ENCODE measurements at places on chromosomes 2 and 18.

- DNase-seq, result no peak
These were observed 375.4 kb upstream of the ACVR2A start for GRCh38 chr2:147469471-147469870.

DNA sequence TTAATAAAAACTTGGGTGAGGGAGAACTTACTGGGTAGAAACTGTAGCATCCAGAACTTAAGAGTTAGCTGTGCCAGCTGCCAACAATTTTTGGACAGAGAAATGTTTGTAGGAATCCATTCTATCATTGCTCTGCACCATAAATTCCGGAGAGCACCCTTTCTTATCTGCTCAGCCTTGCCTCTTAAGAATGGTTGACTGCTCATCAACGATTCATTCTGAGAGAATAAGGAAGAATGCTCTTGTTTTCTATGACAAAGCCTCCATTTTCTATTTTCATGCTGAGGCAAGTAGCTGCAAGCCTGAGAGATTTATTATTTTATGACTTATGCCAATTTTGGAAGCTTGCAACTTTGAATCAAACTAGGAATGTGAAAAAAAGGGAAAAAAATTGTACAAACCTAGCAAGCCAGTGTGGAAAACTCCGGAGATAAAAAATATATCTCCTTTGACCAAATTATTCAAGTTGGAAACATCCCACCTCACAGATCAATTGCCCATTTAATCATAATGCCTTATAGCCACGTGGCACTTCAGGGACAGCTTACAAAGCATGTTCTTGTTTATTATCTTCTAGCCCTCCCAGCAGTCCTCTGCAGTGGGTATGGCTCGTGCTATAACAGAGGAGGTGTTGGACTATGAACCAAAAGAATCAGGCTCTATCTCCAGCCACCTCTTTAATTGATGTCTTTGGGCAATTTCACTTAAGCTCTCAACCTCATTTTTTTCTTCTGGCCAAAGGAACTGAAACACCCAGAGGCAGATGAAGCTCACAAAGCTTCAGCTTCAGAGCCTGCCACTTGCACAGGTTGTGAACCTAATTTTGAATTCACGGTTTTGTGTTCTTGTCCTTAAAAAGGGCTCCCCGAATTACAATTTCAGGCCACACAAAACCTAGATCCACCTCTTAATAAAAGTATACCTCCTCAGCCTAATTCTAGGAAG, 40.9 kb upstream of the ATL2 start:
- DNase-seq, result no peak

GRCh38 chr2:226799211-226799975, at the start of gene IRS1:
Gene IRS1, minus strand, starts transcription at chr2:226799820. Its CDS starts 1,082 bp downstream, at chr2:226798738.
- no peak for DNase-seq

DNA sequence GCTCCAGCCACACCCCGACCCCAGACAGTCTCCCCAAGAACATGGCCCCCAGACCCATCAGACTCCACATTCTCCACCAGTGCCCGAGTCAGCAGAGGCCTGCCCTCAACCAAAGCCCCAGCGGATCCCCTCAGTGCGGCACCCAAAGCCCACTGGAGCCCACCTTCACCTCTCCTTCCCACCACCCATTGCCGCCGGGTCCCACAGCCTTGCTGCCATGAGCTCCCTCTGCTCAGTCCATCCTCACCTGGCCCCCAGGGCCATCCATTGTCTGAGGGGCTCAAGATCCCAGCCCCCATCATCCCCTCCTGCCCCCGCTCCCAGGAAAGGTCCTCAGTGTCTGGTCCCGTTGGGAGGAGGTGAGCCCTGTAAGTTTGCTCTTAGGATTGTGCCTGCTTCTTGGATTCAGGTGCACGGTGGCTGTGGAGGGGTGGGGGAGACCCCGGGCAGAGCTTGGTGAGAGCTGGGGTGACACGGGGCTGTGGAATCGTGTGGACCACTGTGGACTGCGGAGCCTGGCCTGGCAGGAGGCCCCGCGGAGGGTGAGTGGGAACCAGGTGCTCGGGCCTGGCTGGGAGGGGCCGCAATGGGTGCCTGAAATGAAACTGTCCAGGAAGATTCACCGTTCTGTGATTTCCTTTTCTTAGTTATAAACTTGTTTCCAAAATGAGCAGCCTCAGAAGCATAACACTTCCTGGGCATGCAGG, 32.7 kb upstream of the GPC1 start:
- no peak for DNase-seq

- peak; percentile 70 for DNase-seq
These were observed 1.1 kb downstream of the BIN1 start for GRCh38 chr2:127105656-127106456.

DNA sequence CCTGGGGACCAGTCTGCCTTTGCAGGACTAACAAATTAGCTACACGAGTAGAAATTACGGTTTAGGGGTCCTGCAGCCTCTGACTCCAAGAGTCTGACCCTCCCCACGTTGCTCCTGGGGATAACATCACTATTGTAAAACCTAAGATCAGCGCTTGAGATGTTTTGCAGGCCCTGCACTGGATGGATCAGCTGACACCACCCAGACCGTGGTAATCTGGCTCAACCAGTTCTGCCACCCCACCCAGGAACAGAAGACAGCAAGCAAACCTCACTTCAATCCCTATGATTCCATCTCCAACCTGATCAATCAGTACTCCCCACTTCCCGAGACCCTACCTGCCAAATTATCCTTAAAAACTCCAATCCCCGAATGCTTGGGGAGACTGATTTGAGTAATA, 31.7 kb downstream of the NGEF start:
- no peak for DNase-seq

DNA sequence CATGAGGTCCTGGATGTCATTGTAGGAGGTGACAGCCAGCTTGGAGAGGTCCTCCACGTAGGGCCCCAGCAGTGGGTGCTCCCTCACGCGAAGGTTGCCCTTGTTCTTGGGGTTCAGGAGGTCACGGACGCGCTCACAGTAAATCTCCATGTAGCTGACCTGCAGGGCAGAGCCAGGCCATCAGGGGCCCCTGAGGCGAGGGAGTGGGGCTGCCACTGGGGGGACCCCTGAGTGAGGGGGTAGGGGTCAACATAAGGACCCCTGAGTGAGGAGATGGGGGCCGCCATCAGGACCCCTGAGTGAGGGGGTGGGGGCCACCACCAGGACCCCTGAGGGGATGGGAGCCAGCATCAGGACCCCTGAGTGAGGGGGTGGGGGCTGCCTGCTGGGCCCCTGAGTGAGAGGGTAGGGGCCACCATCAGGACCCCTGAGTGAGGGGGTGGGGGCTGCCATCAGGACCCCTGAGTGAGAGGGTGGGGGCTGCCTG, 33.6 kb downstream of the KIF1A start:
- no peak for DNase-seq

DNA sequence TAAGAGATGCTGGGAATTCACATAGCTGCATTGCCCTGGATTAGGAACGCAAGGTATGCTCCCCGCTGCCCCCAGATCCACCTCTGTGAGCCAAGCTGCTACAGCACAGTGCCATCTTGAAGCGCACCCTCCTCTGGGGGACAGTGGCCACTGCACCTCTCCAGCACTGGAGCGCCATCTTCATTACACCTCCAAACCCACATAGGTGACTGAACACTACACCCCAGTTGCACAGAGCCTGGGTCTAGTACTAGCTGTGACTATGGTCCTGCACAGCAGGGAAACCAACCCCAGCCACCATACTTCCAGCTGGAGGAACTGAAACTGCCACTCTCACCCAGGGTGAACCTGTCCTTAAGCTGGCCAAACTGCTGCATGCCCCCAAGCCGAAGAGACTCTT, 84.6 kb downstream of the TMEM237 start:
- no peak for DNase-seq

DNA sequence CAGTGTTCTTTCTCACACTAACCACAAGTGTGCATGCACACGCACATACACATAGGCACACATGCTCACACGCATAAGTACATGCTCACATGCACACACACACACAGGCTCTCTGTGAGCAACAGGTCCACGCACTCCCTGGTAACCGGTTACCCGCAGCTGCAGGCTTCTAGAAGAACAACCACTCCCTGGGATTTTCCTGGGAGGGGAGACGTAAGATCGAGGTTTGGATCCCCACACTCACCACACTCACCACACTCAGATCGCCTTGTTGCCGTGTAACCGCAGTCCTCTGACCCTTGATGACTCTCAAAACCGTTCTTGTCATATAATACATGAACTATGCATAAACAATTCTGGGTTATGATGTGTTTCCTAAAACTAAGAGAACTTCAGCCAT, 42.2 kb downstream of the TTC32 start:
- DNase-seq, result no peak

DNA sequence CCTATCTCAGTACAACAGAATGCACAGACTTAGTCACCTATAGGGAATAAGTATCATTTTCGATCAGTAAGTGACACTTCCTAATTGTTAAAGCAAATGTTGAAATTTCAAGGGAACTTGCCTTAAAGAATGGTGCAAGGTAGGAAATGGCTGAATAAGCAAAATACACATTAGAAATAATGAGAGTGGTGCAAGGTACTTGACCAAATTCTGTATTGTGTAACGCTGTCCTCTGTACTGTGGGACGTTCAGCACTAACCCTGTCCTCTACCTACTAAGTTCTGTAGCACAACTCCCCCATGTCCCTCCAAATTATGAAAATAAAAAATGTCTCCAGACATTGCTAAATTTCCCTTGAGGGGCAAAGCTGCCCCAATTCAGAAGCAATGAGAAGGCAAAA, 19.4 kb downstream of the MMADHC start:
- DNase-seq, result no peak

- no peak for DNase-seq
These were observed 48.9 kb downstream of the ADCY3 start for GRCh38 chr2:24870891-24871705.

GRCh38 chr2:230244211-230244610, 18.7 kb downstream of the SP140 start:
- DNase-seq, result no peak

DNA sequence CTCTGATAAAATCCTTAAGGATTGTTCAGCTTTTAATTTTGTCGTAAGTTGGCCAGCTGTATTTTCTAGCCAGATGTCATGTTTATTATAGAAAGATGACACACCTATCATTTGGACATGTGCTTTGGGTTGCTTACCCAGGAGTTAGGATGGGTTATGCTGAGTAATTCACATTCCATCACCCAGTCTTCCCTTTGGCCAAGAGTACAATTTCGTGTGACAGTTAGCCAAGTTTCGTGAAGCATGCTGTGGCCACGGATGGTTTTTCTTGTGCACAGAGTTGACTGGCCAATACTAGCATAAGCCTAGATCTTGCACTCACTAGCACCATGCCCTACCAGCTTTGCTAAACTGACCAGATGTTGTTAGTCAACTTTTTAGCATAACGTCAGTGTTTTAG, 5.8 kb downstream of the MAPRE3 start:
- DNase-seq, result no peak

DNA sequence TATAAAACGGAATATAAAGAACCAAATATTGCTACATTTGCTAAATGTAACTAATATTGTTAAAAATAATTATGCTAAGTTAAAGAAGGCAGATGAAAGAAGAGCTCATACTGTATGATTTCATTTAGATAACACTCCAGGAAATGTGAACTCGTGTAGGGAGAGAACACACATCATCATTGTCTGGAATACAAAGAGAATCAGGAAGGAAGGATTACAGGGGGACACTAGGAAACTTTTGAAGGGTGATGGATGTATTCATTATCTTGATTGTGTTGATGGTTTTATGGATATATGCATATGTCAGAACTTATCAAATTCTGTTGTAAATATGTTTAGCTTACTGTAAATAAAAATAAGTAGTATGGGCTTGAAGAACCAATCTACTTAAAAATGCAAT, 104.1 kb upstream of the TRIB2 start:
- no peak for DNase-seq

DNA sequence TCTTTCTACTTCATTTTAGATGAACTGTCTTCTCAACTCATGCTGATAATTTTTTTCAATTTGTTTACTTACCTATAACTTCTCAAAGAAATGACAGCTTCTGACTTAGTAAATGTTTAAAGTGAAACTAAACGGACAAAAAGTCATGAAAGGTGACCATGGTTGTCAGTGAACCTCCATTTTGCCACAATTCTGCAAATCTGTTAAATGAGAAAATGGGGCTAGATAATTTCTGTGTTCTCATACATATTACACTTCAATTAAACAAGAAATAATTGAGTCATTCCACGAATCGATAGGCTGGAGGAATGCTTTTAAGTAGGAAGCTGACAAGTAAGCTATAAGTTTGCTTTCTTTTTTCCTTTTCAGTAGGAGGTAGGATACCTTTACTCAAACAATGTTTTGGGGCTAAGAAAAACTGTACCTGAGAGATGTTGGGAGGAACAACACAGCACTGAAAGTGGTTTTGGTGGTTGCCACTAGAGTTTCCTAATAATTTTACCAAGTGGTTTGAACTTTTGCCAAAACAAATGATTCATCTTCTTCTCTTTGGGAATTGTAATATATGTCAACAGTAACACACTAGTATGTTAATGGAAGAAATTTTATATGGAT, 17.1 kb downstream of the DYNAP start:
- DNase-seq, result no peak

GRCh38 chr2:3610415-3610814, 15.5 kb downstream of the COLEC11 start:
- peak; percentile 29 for DNase-seq

DNA sequence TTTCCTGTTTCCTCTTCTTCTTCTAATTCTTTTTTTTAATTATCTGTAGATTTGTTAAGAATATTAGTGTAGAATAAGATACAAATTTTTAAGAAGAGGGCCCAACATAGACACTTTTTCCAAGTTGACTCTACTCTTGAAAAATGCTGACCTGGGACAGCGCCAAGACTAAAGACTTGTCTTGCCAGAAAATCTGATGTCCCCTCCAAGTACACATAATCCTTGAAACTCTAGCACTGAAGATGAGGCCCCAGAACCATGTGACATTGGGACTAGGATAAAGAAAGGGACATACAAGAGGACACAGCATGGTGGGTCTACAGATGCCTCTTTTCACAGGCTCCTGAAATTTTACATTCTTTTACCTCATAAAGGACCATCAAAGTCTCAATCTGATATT, 271.6 kb upstream of the SESTD1 start:
- no peak for DNase-seq

DNA sequence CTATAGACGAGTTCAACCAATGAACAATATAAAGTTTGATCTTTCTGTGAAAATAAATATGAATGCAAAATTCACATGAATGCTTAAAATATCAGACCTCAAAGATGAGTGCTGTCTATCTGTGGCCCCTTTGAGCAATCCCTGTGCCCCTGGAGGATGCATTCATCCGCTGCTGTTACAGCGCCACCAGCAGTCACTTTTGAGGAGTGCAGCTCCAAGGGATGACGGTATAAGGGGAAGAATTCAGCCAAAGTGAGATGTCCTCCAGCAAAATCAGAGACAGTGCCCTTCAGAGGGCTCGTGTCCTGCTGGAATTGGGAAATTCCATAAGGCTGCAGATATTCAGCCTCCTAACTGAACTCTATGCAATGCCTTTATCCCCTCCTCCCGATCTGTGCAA, 12.0 kb upstream of the CHRNA1 start:
- no peak for DNase-seq

- no peak for DNase-seq
These were observed 161.0 kb downstream of the RNF152 start for GRCh38 chr18:61731693-61732376.
